Neural progenitor cell (in vitro differentiated cells): ENCODE measurements at places on chromosomes 7 and 10.

DNA sequence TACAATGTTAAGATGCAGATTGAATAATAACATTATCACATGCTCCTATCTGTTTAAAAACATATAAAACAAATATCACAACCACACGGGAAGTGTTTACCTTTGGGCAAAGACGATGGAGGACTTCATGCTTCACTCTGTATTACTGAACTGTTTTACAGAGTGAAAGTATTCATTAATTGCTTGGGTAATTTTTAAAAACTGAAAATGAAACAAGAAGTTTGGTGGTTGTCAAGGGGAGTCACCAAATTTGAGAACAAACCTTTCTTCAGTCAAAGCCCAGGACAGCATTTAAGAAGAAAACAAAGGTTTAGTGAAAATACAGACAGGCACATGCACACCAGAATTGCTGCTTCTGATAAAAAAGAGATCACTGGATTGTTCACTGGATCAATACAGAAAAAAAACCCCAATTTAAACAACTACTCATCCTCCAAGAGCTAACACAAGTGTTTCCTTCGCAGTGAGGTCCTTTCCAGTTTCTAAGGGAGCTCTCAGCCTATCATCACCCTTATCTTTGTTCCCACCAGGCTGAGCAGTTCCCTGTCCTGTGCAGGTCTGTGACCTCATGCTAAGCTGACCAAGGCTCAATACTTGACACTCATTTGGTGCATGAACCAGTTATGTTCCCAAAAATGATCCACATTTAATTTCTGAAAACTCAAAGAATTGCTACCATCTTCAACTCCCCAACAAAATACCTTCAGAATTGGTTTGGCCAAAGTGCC is 8.8 kb downstream of the PARP12 start:
- no peak for DNase-seq

DNA sequence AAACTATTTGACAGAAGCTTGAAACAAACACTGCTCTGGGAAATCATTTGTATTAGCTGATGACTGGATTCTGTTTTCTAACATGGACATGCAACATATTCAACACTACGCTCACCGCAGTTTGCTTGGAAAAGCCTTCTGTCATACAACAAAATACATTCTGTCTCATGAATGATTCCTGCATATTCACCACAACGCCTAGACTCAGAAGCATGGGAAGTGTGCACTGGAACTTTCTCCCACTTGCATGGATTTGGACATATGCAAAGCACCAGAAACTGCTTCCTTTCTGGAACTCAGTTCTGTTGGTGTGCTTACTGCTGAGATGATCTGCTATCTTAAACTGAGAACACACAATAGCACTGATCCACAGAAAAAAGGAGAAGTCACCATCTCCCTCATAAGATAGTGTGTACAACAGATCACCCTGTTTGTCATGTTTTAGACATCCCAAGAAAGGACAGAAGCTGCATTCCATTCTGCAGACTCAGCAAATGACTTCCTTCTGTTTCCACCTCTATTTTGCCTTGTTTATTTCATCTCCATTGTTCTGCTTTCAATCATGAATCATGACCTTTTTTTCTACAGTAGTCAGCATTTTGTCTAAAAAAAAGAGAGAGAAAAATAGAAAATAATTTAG is 115.8 kb downstream of the HTR7 start:
- DNase-seq: no peak

DNA sequence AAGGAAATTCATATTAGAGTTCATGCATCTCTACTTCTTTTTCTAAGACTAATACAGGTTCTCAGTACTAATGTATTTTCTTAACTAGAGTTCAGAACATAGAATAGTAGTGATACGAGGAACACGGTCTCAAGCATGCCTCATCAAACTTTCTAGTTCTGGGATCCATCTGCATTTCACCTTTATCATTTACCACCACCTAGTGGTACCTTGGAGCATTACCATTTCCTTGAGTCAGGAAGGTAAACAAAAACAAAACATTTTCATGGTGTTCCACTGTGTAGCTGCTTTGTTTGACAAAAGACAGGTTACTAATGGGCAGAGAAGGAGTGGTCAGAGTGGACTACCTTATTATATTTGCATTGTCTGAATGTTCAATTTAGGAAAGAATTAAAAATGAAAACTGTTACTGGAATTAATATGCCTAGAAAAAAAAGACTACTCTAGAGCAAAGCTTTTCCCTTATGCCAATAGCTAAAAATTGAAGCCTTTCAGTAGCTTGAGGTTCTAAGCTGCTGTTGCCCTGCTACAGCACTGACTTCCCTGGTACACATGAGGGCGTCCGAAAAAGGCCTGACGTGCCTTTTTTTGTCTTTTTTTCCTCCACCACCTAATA is 44.5 kb downstream of the STARD3NL start:
- DNase-seq: peak; percentile 55

DNA sequence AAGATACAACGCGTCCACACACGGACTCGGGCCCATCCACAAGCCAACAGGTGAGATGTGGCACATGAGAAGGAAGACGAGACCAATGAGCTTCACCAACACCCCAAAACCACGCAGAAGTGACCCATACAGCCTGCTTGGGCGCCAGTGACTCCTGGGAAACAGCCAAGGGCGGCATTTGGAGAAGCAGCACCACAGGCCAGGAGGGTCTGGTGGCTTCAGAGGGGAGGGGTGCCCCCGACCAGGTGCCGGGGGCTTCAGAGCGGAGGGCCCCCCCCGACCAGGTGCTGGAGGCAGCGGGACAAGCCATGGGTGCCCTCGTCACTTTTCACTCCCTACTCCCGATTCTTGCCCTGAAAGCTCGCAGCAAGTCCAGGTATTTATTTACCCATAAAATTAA is 140.1 kb downstream of the DIP2C start:
- no peak for DNase-seq

DNA sequence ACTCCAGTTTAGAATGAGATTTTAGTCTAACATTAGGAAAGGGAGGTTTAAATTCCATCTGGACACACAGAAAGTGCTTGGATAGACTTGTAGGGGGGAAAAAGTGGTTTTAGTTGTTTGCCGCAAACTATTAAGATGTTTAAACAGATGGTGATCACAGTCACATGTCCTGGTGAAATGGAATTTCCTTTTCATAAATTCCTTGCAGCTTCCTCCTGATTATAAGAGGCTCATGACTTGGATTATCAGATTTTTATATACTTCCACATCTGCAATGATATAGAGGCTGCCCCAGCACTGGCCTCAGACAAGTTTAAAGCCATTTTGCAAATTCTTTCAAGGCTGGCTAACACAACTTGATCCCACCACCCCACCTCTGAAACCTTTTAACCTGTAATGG is 106.4 kb upstream of the ARMC3 start:
- no peak for DNase-seq

DNA sequence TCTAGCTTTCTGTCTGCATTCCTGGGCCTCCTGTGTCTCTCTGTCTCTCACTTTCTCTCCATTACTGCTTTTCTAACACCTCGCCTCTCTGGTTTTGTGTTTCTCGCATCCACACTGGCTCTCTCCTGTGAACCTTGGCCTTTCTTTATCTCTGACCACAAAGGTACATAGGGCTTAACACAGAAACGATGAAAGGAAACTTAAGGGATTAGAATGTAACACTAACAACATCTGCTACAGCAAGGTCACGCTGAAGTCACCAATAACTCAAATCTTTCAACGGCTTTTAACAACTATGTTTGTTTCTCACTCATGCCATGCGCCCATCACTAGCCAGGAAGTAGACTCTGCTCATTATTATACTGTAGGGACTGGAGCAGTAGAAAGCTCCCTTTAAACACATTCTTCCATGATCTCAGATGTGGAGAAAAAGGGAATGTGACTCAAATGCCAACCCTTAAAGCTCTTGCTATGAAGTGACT is 9.3 kb upstream of the OR6V1 start:
- DNase-seq: no peak

GRCh38 chr7:124701955-124702354 is 63.6 kb downstream of the GPR37 start:
- DNase-seq: no peak

DNA sequence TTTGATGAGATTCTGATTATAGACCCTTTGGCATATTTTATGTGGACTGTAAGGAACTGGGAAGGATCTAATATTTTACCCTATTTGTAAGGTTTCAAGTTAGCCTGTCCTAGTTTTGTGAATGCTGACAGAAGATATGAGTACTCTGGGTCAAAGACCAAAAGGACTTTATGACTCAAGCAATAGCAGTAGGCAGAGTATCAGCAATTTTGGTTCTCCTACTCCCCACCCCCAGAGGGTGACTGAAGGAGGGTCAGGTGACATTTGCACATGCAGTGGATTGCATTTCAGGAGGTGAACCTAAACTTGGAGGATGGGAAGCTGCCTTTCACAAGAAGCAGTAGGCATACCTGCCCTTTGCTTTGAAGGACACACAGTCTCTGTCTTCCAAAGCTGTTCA is 84.0 kb upstream of the KLF6 start:
- DNase-seq: no peak

DNA sequence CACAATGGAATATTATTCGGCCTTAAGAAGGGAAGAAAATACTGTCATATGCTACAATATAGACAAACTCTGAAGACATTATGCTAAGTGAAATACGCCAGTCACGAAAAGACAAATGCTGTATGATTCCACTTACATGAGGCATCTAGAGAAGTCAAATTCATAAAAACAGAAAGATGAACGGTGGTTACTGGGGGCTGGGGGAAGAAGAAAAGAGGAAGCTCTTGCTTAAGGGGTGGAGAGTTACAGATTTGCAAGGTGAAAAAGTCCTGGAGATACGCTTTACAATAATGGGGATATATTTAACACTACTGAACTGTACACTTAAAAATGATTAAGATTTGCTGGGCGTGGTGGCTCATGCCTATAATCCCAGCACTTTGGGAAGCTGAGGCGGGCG is 49.0 kb downstream of the PSMC2 start:
- DNase-seq: no peak

DNA sequence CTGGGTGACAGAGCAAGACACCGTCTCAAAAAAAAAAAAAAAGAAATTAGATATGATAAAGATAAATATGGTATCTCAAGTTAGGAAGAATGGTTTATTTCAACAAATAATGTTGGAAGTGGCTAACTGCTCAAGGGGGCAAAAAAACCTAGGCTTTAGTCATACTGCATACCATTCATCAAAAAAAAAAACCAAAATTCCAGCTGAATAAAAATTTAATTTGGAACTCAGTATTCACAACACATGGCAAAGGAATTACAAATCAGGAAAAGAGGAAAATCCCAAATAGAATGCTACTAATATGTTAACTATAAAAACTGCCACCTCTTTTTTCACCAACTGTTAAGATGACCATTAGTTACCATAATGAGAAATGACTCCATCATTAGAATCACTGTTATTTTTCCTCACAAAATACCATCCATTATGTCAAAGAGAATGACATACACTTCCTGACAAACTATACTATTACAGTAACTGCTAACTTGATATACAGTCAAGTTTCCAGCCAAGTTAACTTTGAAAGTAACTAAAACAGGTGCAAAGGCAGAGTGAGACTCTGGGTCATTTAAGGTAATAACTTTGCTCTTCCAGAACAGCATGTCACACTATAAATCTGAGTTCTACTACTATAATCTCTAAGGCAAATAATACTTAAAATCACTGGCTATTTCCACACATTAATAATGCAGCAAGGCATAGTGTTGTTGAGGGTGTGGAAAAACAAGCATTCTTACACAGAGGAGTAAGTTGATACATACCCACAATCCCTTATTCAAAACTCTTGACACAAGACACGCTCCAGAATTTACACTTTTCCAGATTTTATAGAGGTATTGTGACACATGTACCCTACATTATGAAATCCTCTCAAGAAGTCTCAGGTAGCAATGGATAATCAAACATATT is 10.2 kb downstream of the KBTBD2 start:
- no peak for DNase-seq

GRCh38 chr10:52172581-52172980 is 141.5 kb upstream of the DKK1 start:
- peak; percentile 17 for DNase-seq

GRCh38 chr7:30027065-30027456 is 559 bp upstream of the FKBP14 start:
- DNase-seq: no peak

- no peak for DNase-seq
Observed at GRCh38 chr10:108445746-108446145, 1281.2 kb upstream of the SORCS1 start.

- no peak for DNase-seq
Observed at GRCh38 chr10:64394744-64395143, 873.5 kb downstream of the REEP3 start.
